Esophagus mucosa (tissue), 1 donor: ENCODE measurements at places on chromosomes 2 and 18. TPM values are rescaled to one million over a fixed set of nuclear protein-coding genes. Genes with fewer than 3 reads are reported as not detected.

Gene LRRC30
- total RNA-seq = not detected

Gene LTBP1
- 33.8 TPM for total RNA-seq

Gene ASNSD1
- total RNA-seq = 20.0 TPM

Gene NLRC4
- total RNA-seq = 0.08 TPM

Gene TUBB8B
- not detected for total RNA-seq

Gene RUFY4
- 0.12 TPM for total RNA-seq

Gene TCF23
- not detected for total RNA-seq

Gene TXNDC2
- total RNA-seq = not detected

Gene TEKT4
- not detected for total RNA-seq

Gene OR6B2
- total RNA-seq = not detected

Gene SERPINB13
- total RNA-seq = 281 TPM

Gene CAVIN2
- total RNA-seq = 8.7 TPM

Gene EML6
- 5.2 TPM for total RNA-seq

Gene TEX44
- not detected for total RNA-seq

Gene NCKAP5
- total RNA-seq = 8.9 TPM

Gene TUBA4B
- not detected for total RNA-seq

Gene KCNG2
- total RNA-seq = 0.20 TPM

Gene TMSB10
- total RNA-seq = 1,660 TPM
